ENCODE measurements at places on chromosomes 2 and 18. TPM values are rescaled to one million over a fixed set of nuclear protein-coding genes. Genes with fewer than 3 reads are reported as not detected.

DNA sequence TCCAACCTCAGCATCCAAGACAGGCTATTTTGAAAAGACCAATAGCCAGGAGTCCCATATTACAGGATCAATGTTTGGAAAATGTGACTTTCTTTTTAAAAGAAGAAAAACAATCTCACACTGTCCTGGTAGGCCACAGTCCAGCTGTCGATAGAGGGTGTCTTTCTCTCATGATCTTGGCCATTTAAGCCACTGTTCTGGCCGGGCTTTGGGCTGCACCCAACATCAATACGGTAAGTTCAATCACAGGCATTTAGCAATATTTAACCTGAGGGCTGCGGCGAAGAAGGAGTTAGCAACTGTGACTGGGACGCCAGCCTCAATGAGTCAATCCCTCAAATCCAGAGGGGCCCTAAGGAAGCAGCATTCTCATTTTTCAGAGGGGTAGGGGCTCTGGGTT is 69.0 kb downstream of the CELF4 start:
- no peak for DNase-seq

ST8SIA5 gene
- not detected for total RNA-seq

GRCh38 chr2:226813148-226813701 is 13.6 kb upstream of the IRS1 start:
- DNase-seq, result no peak

- DNase-seq, result no peak
Measured at GRCh38 chr2:153189091-153189888, 289.3 kb downstream of the RPRM start.

DNA sequence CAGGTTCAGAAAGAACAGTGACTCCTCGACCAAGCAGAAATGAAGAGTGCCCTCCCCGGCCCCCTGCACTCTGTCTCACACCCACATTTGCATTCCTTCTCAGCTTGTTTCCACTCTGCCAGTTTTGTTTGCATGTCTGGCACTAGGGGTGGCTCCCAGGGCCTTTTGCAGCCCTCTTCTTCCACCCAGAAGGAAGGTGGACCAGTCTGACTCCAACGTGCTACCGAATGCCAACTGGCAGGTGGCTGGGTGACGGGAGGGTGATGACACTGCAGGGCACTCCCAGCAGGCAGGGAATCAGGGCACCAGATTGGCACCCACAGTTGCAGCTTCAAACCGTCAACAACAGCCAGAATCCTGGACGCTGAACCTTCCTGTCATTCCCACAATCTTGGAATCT is 371.1 kb downstream of the TXNL1 start:
- no peak for DNase-seq

- no peak for DNase-seq
Measured at GRCh38 chr2:13240789-13241487, 524.2 kb downstream of the TRIB2 start.

DNA sequence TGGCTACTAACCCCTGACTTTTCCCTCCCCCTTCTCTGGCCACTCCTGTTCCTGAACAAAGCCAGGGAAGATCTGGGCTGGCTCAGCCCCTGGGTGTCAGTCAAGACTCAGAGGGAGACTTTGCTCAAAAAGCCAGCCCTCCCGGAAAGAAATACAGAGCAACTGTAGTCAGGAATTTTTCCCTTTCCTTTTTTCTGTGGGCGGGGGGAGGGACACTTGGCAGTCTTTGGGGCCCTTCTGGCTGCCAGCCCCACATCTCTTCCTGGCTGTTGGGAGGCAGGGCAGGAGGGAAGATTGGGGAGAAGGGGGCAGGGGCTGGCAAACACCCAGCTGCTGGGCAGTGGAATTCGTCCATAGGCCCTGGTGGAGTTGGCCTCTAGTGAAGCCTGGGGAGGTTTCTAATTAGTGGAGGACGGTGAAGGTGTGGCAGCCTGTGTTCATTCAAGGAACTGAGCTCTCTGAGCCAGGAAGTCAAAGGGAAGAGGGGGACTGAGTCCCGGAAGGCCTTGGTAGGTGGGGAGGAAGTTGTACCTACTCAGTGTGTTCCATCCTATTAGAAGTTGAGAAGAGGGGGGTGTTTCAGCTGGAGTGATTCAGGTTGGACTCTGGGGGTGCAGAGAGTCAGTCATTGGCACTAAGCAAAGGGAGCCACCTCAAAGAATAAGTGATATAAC is 10.9 kb downstream of the IGFBP2 start:
- DNase-seq, result no peak

GRCh38 chr18:54134053-54134452 is 90.4 kb downstream of the MBD2 start:
- DNase-seq, result no peak

GRCh38 chr18:57188851-57189557 is 42.1 kb downstream of the BOD1L2 start:
- DNase-seq, result no peak

GRCh38 chr2:139155991-139156390 is 375.8 kb upstream of the NXPH2 start:
- DNase-seq, result no peak

SNTG2 gene
- not detected for total RNA-seq

DNA sequence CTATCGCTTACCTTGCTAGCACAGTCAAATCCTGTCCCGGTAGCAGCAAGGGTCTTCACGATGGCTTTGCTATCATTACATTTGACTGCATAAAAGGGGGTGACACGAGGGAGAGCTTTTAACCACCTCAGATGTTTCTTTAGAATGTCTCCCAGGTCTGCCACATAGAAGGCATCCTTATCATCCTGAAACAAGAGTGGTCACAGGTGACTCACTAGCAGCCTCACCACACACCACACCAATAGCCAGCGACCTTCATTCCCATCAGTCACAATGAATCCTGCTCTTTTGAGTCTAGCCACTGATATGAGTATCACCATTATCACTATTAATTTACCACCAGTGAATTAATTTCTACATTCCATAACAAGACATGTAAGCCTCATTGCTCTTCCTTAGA is 3.7 kb downstream of the ODC1 start:
- no peak for DNase-seq

DNA sequence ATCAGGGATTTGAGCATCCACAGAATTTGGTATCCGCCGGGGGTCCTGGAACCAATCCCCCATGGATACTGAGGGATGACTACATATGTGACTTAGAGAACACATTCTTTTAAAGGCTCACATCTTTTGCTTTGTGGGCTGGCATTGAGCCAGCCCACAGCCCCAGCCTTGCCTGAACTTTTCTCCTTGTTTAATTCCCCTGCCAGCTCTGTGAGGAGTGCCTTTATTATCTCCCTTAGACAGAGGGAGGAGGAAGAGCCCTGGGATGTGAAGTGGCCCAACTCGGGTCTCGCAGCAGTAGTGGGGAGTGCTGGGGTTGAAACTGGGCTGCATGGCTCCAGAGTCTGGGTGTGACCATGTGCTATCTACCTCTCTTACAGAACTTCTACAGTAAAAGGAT is 7.6 kb downstream of the TTC39C start:
- DNase-seq, result no peak

FSIP2 gene
- 0.09 TPM for total RNA-seq

DNA sequence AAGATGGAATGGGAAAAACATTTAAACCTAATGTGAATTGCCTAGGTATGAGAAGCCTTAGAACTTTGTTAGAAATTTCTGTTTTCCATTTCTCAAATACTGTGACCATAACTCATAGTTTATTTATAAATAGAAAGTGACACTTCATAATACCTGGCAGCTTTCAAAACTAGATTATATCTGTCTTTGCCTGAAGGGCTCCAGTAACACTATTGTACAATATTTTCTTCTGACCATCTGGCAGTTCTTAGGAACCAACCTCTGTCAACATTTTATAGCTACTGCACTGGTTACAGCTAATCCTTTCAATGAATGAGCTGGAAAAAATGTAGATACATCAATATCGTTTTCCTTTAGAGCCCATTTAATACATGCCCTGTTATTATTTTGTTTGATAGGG is 237.4 kb downstream of the CAMKMT start:
- DNase-seq, result no peak

MDH1 gene
- total RNA-seq, result 181 TPM

DNA sequence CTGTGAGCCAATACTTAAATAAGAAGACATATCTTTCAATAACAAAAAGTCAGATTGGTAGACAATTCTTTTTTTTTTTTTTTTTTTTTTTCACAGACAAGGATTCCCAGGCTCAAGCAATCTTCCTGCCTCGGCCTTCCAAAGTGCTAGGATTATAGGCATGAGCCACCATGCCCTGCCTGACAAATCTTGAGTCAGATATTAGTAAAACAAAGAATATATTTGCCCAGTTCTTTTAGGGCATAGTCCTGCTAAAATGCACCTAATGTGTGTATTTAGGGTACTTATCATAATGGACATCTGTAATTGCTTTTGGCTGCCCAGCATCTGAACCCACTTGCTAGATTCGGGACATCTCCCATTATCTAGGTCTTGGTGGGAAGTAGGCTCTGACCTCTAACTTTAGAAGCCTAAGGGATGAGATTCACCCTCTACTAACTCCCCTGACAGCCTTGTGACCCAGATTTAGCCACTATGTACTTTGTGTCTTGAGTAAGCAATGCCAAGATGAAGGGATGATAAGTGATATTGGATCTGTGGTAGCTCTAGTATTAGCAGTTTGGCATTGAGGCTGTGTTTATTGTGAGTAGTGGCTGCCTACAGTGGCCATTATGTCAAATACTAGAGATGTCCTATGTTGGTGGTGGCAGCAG is 18.5 kb upstream of the PSME4 start:
- no peak for DNase-seq

GRCh38 chr2:161842736-161843433 is 218.7 kb downstream of the SLC4A10 start:
- no peak for DNase-seq

- DNase-seq, result no peak
Measured at GRCh38 chr2:239208465-239209180, 192.2 kb downstream of the HDAC4 start.

- no peak for DNase-seq
Measured at GRCh38 chr2:30800159-30800558, 7.1 kb downstream of the CAPN13 start.

PTPRN gene
- total RNA-seq, result not detected

RGPD3 gene
- 0.27 TPM for total RNA-seq

RNU2-63P gene
- total RNA-seq, result 19.4 TPM

DNA sequence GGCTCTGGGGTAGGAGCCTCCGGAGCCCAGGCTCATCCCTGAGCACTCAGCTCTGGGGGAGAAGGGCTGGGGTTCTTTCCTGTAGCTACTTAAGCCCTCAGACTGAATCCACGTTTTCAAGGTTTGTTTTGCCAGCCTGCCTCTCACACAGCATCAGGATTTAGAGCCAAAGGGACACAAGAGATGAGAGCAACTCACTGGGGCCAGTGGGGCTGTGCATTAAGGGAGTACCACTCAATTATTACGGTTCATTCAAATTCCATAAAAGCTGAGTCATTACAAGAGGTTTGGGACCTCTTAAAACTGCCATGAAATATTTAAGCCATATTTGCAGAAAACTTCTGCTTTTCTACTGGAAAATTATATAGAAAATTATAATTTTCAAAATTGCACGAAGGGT is 17.1 kb upstream of the SNED1 start:
- DNase-seq, result no peak

TTR gene
- total RNA-seq, result 139 TPM

- peak; percentile 42 for DNase-seq
Measured at GRCh38 chr2:10759151-10759714, 37.8 kb downstream of the ATP6V1C2 start.

GRCh38 chr18:38648179-38648578 is 1082.6 kb upstream of the CELF4 start:
- no peak for DNase-seq

VWC2L gene
- total RNA-seq, result not detected

DNA sequence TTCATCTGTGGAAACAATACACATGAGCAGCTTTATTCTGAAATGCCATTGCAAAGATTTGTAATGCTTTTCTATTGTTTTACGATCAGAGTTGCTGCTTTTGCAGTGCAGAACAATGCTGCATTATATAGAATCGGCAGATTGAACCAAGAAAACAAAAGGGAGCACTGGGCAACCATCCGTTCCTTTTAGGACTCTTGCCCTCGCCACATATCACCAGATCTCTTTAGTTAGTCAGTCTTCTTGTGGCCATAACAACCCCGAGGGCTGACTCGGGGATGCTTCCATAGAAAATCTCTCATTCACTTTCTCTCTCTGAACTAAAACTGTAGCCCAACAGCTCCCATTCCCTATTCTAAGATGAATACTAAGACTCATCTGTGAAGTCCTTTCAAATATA is 340.4 kb downstream of the NRXN1 start:
- DNase-seq, result no peak

DNA sequence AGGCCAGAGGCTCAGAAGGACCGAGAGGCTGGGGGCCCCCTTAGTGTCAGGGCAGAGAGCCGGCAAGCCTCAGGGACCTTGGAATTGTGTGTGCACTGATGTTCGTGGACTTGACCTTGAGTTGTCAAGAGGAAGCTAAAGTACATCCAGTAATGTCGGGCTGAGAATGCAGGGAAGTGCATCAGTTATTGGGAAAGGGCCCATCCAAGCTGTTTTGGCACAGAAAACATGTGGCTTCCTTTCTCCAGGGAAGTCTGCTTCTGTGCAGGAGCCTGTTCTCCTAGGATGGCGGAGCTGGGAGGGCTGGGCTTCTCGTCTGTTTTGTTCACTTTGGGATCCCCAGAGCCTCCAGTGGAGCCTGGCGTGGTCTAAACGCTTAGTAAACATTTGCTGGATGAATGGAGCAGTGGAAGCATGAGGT is 23.7 kb downstream of the ATOH8 start:
- DNase-seq, result no peak

- no peak for DNase-seq
Measured at GRCh38 chr2:163800951-163801381, 65.2 kb upstream of the FIGN start.

DNA sequence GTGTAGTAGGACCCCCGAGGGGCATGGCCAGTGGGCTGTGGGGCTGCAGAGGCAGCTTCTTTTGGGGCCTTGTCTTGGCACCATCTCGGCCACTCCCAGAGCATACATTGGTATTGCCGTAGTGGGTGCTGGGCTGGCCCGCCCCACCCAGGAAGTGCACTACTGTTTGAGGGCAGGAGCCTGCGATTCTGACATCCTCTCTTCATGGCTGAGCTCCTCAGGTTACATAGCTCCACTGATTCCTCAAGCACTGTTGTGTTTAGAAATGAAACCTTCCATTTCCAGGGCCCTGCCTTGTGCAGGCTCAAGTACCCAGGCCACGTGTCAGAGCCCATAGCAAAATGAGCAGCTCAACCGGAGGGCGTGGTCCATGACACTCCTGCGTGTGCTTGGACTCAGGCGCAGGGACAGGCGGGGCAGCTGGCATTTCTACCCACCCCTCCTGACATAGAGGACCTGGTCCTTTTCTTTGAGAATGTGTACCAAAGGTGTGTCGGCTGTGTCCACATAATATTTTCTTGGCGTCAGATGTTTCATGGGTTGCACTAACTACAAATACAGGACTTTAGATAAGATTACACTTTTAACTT is 67.9 kb downstream of the DGKD start:
- DNase-seq, result peak; percentile 77

DNA sequence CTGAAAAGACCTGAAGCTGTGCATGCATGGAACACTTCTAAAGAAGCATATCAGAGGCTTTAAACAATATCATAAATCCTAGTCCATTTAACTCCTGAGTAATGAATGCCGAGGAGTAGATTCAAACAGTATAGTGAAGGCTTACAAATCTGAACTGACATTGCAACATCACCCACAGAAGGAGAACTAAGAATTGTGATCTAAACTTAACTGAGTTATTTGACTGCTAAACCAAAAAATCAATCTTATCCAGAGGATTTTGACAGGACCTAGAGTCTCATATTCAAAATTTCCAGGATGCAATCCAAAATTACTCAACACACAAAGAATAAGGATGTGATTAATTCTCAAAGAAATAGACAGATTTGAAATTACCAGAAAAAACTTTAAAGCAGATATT is 181.0 kb downstream of the SLC39A10 start:
- no peak for DNase-seq
